ENCODE measurements at places on chromosomes 1 and 21. TPM values are rescaled to one million over a fixed set of nuclear protein-coding genes. Genes with fewer than 3 reads are reported as not detected.

EXO5 gene
- total RNA-seq = 25.4 TPM

AHCYL1 gene
- 64.3 TPM for total RNA-seq

GNAT2 gene
- total RNA-seq = not detected

CEP170 gene
- total RNA-seq = 107 TPM

HMCN1 gene
- 6.9 TPM for total RNA-seq

All from epithelial cell of alveolus of lung (primary cell).